Left cardiac atrium (tissue), 4 donors: ENCODE measurements at places on chromosomes 7 and 10. TPM values are rescaled to one million over a fixed set of nuclear protein-coding genes. Genes with fewer than 3 reads are reported as not detected.

DNA sequence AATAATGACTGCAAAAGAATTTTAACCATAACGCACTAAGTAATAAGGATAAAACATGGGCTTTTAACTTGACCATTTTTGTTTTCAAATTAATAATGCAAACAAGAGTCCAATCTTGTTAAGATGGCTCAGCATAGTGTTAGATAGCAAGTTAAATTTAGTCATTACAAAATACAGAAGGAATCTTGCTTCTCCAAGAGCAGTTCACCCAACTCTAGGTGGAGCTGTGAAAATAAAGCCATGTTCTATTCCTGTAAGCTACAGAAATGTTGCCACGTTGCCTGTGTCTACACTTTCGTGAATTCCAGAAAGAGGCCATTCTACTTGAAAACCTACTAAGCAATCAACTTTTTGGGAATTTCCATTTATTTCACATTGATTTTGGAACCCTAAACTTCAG lies 191.9 kb downstream of the SFMBT2 start:
- no peak for DNase-seq

- DNase-seq = no peak
Observed at GRCh38 chr7:45588466-45588865, 14.3 kb downstream of the ADCY1 start.

- no peak for DNase-seq
Observed at GRCh38 chr10:100021322-100021721, 11.6 kb upstream of the DNMBP start.

DNA sequence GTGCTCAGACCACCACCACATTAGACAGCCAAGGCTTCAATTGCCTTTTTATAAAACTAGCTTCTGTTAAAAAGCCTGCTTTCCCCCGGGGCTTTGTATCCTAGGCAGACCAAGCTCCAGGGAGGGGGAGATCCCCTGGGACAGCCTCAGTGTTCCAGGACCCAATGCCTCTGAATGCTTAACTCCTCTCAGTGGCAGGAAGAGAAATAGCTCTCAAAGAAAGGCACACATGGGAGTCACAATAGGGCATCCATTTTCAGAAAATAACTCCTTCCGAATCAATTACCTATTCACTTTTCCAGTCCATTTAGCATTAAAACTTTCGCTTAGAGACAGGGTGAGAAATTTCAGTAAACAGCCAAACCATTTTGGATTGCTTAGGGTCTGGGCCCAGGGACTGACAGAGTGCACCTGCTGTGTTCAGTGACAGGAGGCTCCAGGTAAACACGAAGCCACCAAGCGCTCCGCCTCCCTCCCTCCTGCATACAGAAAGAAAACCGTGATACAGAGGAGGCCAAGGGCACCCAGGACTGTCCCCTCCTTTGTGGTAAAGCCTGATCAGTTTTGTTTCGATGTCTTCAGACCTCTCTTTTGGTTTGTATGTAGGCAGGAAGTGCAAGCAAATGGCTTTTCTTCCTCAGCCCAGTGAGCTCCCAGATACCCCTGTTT lies 599.7 kb downstream of the KCNMA1 start:
- DNase-seq = no peak

DNA sequence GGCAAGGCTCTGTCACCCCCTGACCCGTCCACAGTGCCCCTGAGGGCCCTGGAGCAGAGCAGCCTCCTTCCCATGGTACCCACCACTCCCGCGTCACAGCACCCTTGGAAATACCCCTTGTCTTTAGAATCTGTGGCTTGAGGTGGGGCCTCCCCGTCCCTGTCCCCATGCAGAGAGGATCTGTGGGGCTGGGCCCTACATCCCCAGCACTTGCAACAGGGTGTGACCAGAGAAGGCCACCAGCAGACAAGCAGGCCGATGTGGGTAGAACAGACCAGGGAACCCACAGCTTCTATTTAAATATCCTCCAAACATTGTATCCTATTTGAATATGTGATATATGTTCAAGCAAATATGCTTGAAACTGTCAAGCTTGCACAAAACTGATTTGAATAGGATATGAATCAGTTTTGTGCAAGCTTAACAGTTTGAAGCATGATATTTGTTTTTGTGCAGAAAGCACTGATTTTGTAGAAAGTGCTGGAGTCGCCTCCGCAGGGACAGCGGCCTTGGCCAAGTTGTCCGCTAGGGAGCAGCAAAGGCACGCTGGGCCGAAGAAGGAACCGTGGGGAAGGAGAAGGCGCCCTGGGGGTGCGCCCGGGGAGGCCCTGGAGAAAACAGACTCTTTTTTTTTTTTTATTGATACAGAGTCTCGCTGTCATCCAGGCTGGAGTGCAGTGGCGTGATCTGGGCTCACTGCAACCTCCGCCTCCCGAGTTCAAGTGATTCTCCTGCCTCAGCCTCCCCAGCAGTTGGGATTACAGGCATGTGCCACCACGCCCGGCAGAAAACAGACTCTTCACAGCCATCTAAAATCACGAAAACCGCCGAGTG lies 2.2 kb downstream of the CFAP46 start:
- peak; percentile 60 for DNase-seq

DNA sequence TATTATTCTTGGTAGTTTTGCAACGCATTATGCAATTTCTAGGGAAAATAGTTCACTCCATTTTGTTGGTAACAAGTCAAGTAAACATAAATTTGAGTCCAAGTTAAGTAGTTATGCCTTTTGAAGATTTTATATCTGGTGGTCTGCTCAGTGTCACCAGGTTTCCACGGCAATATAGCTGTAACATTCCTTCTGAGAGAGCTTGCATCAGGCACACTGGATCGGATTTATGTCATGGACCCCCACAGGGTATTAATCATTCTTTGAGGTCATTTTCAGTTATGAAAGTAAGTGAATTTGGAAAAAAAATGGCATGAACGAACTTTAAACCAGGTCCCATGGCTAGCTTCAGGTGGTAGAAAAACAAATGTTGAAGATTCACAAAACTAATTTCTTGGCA lies 136.3 kb downstream of the POLR1F start:
- DNase-seq = no peak

- no peak for DNase-seq
Observed at GRCh38 chr10:62148155-62148554, 120.5 kb downstream of the RTKN2 start.

DNA sequence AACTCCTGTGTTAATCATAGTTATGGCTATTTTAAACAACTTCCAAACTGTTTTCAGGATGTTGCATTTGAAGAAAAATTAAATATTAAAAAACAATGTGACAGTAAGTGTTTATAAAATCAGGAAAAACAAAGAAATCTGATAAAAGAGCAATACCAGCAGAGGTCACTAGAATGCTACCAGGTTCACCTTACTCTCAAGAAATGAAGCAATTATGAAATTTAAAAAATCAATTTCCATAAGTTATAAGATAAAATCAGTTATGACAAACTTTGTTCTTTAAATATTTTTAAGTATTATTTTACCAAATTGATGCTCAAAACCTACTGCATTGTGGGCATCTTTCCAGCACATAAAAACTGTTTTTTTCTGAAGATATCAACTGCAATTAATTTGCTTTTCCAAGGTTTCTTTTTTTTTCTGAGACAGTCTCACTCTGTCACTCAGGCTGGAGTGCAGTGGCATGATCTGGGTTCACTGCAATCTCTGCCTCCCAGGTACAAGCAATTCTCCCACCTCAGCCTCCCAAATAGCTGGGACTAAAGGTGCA lies 50.7 kb upstream of the RHEB start:
- DNase-seq = no peak

- no peak for DNase-seq
Observed at GRCh38 chr7:144445590-144445989, 42.1 kb upstream of the NOBOX start.

DNA sequence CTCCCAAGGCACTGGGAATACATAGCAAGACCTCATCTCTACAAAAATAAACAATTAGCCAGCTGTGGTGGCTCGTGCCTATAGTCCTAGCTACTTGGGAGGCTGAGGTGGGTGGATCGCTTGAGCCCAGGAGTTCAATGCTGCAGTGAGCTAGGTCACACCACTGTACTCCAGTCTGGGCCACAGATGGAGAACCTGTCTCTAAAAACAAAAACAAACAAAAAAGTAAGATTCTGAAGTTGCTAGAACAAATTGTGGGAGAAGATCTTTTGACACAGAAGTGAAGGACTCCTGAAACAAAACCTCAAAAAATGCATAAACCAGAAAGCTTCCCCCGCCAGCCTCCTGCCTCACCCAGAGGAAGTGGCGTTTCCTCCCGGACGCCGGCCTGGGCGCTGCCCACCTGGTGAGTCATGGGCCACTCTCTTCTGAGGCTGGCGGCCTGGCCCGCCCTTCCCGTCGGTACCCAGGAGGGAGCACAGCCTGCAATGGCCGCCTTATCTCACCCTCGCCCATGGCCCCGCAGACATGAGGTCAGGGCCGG lies 25.4 kb upstream of the ELN start:
- peak; percentile 84 for DNase-seq

- DNase-seq = no peak
Observed at GRCh38 chr10:117165538-117166417, 27.7 kb upstream of the VAX1 start.

GRCh38 chr10:98302741-98303365 lies 34.9 kb upstream of the LOXL4 start:
- no peak for DNase-seq

DNA sequence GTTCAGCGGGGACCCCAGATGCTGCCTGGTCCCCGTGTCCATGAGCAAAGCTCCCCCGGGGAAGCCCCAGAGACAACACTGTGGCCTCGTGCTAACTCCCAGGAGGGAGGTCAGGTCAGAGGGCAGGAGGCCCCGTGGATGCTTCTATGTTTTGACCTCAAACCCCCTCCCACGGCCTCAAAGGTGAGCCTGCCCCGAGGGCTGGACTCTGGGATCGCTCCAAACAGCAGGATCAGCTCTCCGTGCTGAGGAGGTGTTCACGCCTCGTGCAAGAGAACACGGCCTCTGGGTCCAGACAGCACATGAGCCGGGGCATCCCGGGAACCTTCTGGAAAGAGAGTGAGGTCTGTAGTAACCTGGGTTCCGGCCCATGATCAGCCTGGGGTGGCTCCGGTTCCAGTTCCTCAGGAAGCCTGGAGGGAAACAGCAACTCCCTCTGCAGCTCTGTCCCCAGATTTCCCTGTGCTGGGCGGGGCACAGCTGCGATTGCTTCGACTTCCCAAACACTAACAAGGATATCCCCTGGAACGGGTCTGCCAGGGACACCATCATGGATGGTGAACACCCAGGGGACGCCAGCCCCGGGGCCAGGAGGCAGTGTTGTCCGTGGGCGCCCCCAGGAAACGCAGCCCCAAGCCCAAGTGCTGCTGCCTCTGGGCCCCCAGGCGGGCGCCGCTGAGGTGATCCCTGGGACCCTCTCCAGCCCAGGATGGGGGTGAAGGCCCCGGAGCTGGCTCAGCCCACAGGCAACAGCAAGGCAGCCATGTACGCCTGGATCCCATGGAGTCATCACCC lies 18.0 kb upstream of the INPP5A start:
- DNase-seq = peak; percentile 70

GRCh38 chr10:113854761-113855588 lies 514 bp downstream of the NHLRC2 start:
- DNase-seq = peak; percentile 73

GRCh38 chr7:136495081-136495480 lies 373.4 kb upstream of the CHRM2 start:
- DNase-seq = no peak

- no peak for DNase-seq
Observed at GRCh38 chr10:16732376-16732775, 84.8 kb downstream of the RSU1 start.

DNA sequence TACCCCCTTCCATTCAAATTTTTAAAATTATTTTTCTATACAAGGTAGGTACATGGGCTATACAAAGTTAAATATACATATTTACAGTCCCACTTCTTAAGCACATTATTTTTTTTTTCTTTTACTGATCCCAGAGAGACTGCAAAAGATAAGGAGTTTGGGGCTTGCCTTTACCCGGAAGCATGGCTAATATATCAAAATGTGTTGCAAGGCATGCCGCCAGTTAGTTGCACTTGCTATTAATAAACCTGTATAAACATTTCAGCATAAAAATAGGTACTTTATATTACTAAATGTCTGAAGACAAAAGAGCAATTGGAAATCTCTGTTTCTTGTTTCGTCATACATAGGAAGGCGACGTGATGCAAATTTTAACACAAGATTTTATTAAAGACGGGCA lies 21.5 kb upstream of the PDLIM1 start:
- DNase-seq = no peak

- no peak for DNase-seq
Observed at GRCh38 chr7:44958645-44959344, 20.0 kb downstream of the MYO1G start.

DNA sequence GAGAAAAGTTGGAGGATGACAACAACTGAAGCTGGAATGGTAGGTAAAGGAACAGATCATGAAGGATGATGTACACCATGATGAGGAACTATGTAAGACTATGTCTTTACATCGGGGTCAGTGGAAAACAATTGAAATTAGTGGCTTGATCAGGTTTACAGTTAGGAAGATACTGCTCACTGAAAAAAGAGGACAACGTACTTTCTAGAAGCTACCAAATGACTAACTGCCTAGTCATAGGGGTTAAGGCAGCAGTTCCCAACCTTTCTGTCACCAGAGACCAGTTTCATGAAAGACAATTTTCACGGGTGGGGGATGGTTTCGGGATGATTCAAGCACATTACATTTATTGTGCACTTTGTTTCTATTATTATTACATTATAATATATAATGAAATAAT lies 91.6 kb upstream of the ANKRD1 start:
- no peak for DNase-seq

GRCh38 chr10:20173046-20173445 lies 356.8 kb downstream of the PLXDC2 start:
- DNase-seq = no peak

DNA sequence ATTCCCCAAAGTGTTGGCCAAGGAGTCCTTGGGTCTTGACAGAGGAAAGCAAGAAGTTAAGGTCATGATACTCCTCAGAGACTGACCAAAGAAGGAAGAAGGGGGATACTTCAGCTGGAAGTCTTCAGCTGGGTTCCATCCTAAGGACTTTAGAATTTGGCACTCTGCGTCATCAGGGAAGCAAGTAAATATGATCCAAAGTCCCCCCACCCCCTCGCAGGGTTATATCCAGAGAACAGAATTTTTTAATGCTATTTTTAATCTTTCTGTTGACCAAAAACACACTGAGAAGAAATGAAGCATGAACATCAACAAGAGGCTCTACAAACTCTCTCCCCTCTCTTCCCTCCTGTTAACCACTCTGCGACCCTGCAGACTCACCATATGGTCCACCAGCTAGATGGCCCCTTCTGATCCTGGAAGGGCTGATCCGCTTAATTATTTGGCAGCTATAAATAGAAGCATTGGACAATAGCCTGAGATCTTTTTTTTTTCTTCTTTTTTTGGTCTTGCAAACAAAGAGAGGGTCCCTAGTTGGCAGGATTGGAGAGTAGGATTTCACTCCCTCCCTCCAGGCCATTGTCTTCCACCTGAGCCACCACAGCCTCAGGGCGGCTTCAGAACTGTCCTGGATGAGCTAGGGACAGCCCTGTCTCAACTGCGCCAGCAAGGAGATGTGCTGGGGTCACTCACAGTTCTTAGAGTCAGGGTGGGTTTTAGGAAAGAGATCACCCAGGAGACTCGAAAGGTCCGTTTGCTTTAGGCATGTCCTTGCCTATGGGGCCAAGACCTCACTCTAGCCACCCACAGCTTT lies 196.0 kb downstream of the KCNMA1 start:
- no peak for DNase-seq

ZNF467 gene
- 10.4 TPM for total RNA-seq

SEMA3A gene
- 6.8 TPM for total RNA-seq

OR2A7 gene
- 1.0 TPM for total RNA-seq

TEX47 gene
- not detected for total RNA-seq

LRRC4 gene
- total RNA-seq = 3.9 TPM

CALML3 gene
- not detected for total RNA-seq

SFTPA1 gene
- not detected for total RNA-seq

MYOZ1 gene
- total RNA-seq = 2.1 TPM

CALN1 gene
- not detected for total RNA-seq
